Aorta (tissue), 5 donors: ENCODE measurements at places on chromosomes 3 and 15. TPM values are rescaled to one million over a fixed set of nuclear protein-coding genes. Genes with fewer than 3 reads are reported as not detected.
A peak's percentile ranks its signal among the peaks of the same experiment; 100 is the strongest.

GRCh38 chr3:149813367-149814281 is 609 bp downstream of the RNF13 start:
- peak; percentile 59 for DNase-seq

WDR53 gene
- 5.7 TPM for polyA plus RNA-seq

DNA sequence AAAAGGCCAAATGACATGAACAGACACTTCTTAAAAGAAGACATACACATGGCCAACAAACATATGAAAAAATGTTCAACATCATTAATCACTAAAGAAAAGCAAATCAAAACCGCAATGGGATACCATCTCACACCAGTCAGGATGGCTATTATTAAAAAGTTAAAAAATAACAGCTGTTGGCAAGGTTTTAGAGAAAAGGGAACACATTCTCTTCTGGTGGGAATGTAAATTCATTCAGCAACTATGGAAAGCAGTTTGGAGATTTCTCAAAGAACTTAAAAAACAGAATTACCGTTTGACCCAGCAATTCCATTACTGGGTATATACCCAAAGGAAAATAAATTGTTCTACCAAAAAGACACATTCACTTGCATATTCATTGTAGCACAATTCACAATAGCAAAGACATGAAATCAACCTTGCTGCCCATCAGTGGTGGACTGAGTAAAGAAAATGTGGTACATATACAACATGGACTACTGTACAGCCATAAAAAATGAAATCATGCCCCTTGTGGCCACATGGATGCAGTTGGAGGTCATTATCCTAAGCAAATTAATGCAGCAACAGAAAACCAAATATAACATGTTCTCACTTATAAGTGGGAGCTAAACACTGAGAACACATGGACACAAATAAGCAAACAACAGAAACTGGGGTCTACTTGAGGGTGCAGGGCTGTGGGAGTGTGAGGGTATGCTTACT is 190.7 kb upstream of the MCTP2 start:
- DNase-seq = no peak

GRCh38 chr15:80076321-80077318 is 17.1 kb downstream of the ZFAND6 start:
- DNase-seq = no peak
